SJCRH30 (cell line): ENCODE measurements at places on chromosomes 1 and 21. TPM values are rescaled to one million over a fixed set of nuclear protein-coding genes. Genes with fewer than 3 reads are reported as not detected.

TEKT2 gene
- total RNA-seq: 0.15 TPM in 1 of 2 replicates, not detected in the other

DAB1 gene
- total RNA-seq: 0.05 TPM in 1 of 2 replicates, not detected in the other

LRRIQ3 gene
- 0.81 and 0.99 TPM in 2 replicates for total RNA-seq

KRTAP7-1 gene
- not detected in 2 replicates for total RNA-seq

RSRP1 gene
- total RNA-seq: 45.3 and 58.0 TPM in 2 replicates

C1orf210 gene
- not detected in 2 replicates for total RNA-seq

NOC2L gene
- total RNA-seq: 147 and 150 TPM in 2 replicates

KIF26B gene
- total RNA-seq: 14.4 and 14.9 TPM in 2 replicates

DIRAS3 gene
- 0.41 and 0.42 TPM in 2 replicates for total RNA-seq

MSH4 gene
- 0.05 and 0.06 TPM in 2 replicates for total RNA-seq

LENEP gene
- total RNA-seq: not detected in 2 replicates

SHISAL2A gene
- total RNA-seq: not detected in 2 replicates
